ENCODE measurements at places on chromosomes 3 and 15.
A peak's percentile ranks its signal among the peaks of the same experiment; 100 is the strongest.

- no peak for DNase-seq
Measured at GRCh38 chr3:47113669-47114365, 50.1 kb downstream of the SETD2 start.

DNA sequence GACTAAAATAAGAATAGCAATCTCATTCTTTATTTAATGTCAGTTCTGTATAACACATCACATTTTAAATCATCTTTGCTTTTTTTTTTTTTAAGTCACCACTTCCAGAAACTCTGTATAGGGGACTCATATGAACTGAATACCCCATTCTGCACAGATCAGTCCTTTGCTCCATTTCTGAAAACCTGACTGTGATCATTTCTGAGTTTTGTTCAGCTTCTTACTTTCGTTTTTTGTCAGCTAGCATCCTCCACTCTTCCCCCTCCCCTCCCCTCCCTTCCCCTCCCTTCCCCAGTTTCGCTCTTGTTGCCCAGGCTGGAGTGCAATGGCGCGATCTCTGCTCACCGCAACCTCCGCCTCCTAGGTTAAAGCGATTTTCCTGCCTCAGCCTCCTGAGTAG, 49.8 kb upstream of the SGO1 start:
- no peak for DNase-seq

DNA sequence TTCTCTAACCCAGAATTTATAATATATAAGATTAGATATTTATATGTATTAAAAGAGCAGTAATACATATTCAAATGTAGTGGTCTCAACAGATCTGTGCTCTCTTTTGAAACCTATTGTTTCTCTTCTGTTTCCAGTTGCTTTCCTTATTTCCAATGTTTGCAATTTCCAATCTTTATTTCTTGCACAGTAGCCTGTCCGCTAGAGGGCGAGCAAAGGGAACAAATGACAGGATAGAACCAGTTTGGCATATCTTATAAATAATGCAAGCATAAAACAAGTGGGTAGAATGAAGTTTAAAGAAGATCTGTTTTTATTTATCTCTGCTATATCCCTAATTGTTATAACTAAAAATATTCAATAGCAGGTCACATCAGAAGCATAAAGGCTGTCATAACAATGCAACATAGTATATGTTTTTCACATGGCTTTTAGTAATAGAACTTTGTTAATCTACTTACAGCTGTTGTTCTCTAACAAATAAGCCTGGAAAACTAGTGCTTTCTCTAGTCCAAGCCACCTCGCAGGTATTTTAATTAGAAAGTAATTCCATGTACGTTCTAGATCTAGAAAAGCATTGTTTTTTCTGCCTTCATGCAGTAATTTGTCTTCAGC, 15.1 kb upstream of the TCAIM start:
- peak; percentile 60 for DNase-seq

- DNase-seq = no peak
Measured at GRCh38 chr3:155217591-155217990, 75.9 kb downstream of the STRIT1 start.

- DNase-seq = no peak
Measured at GRCh38 chr15:99109555-99110021, 4.7 kb downstream of the SYNM start.

DNA sequence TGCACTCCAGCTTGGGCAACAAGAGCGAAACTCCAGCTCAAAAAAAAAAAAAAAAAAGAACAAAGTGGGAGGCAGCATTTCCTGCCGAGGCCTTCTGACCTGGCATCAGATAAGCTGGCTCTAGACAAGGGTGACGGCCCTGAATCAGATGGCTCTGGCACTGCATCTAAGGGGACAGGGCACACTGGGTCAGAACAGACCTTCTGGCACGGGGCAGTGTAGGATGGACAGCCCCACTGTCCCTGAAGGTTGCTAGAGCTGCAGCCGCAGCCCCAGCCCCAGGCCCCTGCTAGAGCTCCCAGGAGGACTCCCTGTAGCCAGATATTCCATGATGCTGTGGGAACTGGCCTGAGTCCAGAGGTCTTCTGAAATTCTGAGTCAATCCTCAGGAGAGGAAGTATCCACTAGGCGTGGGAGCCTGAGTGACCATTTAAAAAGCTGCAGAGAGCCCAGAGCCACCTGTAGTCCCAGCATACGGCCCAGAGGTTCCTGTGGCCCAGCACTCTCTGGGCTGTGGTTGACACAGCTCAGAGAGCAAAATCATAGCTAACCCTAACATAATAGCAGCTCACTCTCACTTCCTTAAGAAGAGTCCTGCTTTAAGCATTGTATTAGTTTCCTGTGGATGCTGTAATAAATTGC, 69.2 kb upstream of the MFGE8 start:
- no peak for DNase-seq

DNA sequence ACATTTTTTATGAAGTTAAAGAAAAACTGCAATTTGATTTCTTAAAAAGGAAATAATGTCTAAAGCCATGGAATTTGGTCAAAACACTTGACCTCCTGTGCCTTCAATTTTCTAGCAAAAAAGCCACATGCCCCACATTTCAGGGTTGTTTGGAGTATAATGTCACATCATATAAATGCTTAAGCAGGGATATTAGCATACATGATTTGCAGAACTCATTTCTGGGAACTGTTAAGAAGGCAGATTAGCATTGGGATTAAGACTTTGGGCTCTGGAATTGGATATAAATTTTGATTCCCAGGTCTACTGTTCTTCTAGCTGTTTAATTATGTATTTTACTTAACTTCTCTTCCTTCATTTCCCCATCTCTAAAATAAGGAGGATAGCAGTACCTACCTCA, 59.2 kb downstream of the CDIN1 start:
- no peak for DNase-seq

DNA sequence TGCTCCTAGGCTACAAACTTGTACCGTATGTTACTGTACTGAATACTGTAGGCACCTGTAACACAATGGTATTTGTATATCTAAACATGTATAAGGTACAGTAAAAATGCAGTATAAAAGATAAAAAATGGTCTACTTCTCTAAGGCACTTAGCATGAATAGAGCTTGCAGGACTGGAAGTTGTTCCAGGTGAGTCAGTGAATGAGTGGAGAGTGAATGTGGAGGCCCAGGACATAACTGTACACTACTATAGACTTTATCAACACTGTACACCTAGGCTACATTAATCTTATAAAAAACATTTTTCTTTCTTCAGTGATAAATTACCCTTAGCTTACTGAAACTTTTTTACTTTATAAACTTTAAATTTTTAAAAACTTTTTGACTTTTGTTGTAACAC, 12.5 kb downstream of the TNFAIP8L3 start:
- no peak for DNase-seq

DNA sequence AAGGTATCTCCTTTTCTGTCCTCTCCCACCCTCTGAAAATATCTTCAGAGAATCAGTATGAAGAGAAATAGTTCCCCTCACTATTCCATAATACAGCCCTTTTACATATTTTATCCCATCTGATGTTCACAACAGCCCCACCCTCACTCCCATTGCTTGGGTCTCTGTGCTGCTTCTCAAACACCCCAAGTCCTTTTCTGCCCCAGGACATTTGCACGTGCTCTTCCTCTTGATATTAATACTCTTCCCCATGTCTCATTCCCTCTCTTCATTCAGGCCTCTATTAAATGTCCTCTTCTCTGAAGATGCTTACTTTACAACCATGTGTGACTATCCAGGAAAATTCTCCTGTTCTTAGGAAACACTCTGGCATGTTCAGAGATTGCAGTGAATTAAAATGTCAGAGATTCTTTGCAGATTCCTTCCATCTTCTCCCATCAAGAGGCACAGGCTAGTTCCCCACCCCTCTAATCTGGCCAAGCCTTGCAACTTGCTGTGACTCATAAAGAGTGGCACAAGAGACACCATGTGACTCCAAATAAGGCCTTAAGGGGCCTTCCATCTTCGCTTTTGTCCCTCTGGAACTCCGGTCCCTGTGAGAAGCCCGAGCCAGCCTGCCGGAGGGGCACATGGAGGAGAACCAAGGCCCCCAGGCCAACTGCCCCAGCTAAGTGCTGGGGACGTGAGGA, 128.5 kb downstream of the CHSY1 start:
- DNase-seq = no peak

- DNase-seq = no peak
Measured at GRCh38 chr3:12367346-12367745, 78.5 kb downstream of the PPARG start.

DNA sequence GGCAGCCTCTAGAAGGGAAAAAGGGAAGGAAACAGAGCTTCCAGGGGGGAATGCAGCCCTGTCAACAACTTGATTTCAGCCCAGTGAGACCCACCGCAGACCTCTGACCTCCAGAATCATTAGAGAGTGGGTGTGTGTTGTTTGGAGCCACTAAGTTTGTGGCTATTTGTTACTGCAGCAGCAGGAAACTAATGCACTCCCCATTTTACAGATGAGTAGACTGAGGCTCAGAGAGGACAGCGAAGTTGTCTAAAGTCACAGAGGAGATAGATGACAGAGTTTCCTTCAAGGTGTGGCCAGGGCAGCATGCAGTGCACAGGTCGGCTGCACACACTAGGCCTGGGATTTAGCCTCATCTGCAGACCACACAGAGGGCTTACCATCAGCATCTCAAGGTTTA, 81.8 kb upstream of the ALDH1L1 start:
- no peak for DNase-seq

DNA sequence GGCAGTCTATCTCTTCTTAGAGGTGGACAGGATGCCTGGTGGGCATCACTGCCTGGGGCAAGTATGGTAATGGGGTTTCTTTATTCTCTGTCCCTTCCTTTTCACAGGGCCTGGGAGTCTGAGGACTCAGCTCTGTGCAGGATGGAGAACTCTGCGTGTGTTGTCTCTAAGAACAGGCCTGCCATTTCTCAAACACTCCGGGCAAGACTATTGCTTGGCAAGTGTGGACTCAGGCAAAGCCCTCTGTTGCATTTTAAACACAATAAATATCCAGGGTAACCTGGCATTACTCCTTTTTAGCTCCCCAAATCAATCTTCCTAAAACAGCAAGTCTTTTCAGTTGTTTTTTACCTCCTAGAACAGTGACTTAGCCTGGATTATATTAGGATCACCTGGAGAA, 185.1 kb upstream of the ROPN1 start:
- no peak for DNase-seq
